GM12878 (cell line): ENCODE measurements at places on chromosomes 7 and 10. TPM values are rescaled to one million over a fixed set of nuclear protein-coding genes. Genes with fewer than 3 reads are reported as not detected.

DNA sequence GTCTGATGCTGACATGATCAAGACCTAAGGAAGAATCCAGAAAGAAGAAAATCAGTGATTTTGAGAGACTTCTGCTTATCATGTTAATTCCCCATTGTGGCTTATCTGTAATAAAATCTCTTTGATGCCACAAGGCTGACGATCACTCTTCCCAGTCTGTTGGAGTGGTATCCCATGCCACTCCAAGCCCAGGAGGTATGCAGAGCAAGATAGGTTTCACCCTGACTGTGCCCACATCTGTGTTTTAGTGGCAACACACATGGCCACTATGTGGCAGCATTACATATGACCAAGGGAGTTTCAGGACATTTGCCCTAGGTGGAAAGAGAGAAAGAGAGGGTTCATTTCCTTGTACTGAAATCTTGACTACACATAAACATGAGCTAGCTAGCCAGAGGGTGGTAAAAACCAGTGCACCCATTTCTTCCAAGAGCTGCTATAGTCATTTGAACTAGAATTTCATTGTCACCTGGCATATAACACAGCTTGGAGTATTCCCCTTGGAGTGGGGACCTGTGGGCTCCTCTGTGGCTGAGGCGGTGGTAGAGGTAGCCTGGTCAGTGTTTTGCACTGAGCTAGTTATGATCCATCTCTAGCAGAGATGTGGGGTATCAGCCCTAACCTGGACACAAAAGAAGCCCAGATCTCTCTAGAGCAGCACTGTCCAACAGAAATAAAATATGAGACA lies 20.8 kb downstream of the LAMB4 start:
- no peaks in the 10 kb centered on the region for H3K27me3 ChIP-seq
- H3K4me1 ChIP-seq = no peaks in the 10 kb centered on the region
- no peak for DNase-seq
- H3K4me3 ChIP-seq = no peak overlapping the region

- no peaks in the 10 kb centered on the region for H3K36me3 ChIP-seq
- no peaks in the 10 kb centered on the region for H3K27me3 ChIP-seq
- H3K4me3 ChIP-seq = no peak overlapping the region
- H3K27ac ChIP-seq = no peak overlapping the region
- DNase-seq = no peak
Observed at GRCh38 chr7:159141660-159142059, 3.0 kb downstream of the VIPR2 start.

- H3K27ac ChIP-seq = no peak overlapping the region
- no peaks in the 10 kb centered on the region for H3K4me1 ChIP-seq
- H3K4me3 ChIP-seq = no peak overlapping the region
- H3K27me3 ChIP-seq = peaks cover 9% of the 10 kb centered on the region; the same call in 1 of the 2 replicates
Observed at GRCh38 chr10:100662067-100662466, 83.3 kb upstream of the PAX2 start.

DNA sequence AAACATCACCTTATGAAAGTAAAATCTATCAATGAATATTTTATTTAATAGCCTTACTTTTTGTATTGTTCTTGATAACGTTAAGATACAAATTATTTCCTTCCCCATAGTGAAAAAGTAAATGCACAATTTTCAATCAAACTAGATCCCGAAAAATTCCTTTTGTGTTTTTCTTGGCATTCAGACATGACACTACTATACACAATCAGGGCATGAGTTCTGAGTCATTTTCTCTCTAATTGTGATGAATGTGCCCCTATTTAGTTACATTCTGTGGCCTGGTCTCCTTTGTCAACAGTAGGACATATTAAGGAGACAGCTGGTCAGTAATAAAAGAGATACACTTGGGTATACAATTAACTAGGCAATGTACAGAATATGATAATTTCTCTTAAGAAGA lies 19.8 kb downstream of the COL1A2 start:
- no peaks in the 10 kb centered on the region for H3K36me3 ChIP-seq
- H3K4me1 ChIP-seq = no peaks in the 10 kb centered on the region
- no peaks in the 10 kb centered on the region; the same call in 1 of the 2 replicates for H3K27me3 ChIP-seq
- H3K27ac ChIP-seq = no peak overlapping the region
- H3K4me3 ChIP-seq = no peak overlapping the region

DNA sequence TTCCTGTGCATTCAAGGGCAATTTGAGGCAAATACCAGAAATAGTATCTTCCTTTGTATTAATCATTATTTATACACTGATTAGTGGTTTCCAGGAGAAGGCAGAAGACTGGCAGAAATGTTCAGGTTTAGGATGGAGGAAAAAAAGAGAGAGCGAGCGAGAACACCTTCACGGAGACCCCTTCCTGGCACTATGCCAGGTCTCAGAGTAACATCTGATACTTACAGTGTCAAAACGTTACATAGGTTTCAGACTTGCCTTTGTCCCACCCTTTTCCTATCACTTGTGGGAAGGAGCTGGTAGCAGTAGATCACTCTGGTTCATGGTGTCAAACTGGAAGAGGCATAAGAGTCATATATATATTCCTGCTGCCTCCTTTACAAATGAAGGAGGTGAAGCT lies 652 bp downstream of the OR2A12 start:
- no peaks in the 10 kb centered on the region for H3K27me3 ChIP-seq
- no peak for DNase-seq
- no peaks in the 10 kb centered on the region for H3K4me1 ChIP-seq
- H3K27ac ChIP-seq = no peak overlapping the region
- no peak overlapping the region for H3K4me3 ChIP-seq

- no peaks in the 10 kb centered on the region for H3K27me3 ChIP-seq
- no peaks in the 10 kb centered on the region for H3K36me3 ChIP-seq
- peak overlapping the region; percentile 61; the same call in 1 of the 2 replicates for H3K27ac ChIP-seq
- peak overlapping the region; percentile 9; the same call in 1 of the 2 replicates for H3K4me3 ChIP-seq
Observed at GRCh38 chr10:62707810-62708209, 96.7 kb upstream of the ADO start.

DNA sequence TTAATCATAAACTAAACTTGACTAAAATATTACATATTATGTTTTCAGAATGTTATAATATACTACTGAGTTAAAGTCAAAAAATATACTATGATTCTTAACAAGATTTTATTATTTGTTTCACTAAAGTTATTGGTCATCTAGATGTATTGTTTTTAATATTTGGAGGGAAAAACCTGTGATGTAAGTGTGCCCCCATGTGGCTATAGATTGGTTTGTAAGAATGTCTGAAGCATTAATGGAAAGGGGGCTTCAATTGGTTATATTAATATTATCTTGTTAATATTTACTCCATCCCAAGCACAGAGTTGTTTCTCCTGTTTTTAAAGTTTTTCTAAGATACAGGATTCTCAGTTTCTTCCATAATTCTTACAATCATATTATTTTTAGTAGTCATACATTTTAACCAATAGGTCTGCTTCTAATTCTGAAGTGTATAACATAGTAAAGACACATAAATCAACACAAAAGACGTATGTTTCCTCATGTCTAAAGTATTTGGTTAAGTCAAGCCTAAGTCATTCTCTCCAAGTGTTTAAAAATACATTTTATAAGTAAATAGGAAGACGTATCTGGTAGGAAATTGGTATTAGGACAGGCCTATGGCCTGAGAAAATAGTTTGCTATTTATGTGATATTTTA lies 58.0 kb downstream of the GNAT3 start:
- no peaks in the 10 kb centered on the region for H3K4me1 ChIP-seq
- no peaks in the 10 kb centered on the region for H3K27me3 ChIP-seq
- H3K4me3 ChIP-seq = no peak overlapping the region
- H3K36me3 ChIP-seq = no peaks in the 10 kb centered on the region
- no peak overlapping the region for H3K27ac ChIP-seq

The ATP5F1C gene
- total RNA-seq = 319 TPM in 2 replicates

- DNase-seq = no peak
- no peaks in the 10 kb centered on the region for H3K4me1 ChIP-seq
- no peak overlapping the region for H3K27ac ChIP-seq
- H3K4me3 ChIP-seq = no peak overlapping the region
- no peaks in the 10 kb centered on the region for H3K27me3 ChIP-seq
- H3K36me3 ChIP-seq = no peaks in the 10 kb centered on the region
Observed at GRCh38 chr10:10039595-10039994, 978.1 kb upstream of the CELF2 start.

The TNS3 gene
- 1.8 and 2.7 TPM in 2 replicates for total RNA-seq

DNA sequence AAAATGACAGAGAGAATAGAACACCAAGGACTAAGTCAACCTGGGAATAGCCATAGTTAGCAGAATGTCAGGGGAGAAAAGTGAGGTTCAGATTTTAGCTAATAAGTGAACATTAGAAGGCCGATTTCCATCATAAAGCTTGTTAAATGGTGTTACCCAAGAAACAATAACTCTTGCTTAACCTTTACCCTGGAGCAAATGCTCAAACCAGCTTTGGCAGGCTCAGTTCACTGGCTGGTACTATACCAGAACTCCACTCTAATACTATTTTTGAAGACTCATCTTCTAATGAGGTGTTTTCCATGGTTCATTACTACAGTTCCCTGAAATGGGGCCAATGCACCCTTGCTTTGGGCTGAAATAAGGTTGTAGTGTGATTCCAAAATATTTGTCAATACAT lies 61.3 kb downstream of the RNLS start:
- H3K4me3 ChIP-seq = no peak overlapping the region
- H3K27ac ChIP-seq = no peak overlapping the region
- no peaks in the 10 kb centered on the region for H3K36me3 ChIP-seq
- H3K4me1 ChIP-seq = no peaks in the 10 kb centered on the region

- no peak overlapping the region for H3K27ac ChIP-seq
- peaks cover 19% of the 10 kb centered on the region for H3K4me1 ChIP-seq
- H3K36me3 ChIP-seq = no peaks in the 10 kb centered on the region
- H3K4me3 ChIP-seq = no peak overlapping the region
- DNase-seq = no peak
Observed at GRCh38 chr7:87146740-87147386, 5.4 kb upstream of the DMTF1 start.

- H3K27ac ChIP-seq = no peak overlapping the region
- no peak overlapping the region for H3K4me3 ChIP-seq
- no peaks in the 10 kb centered on the region for H3K4me1 ChIP-seq
Observed at GRCh38 chr7:130417213-130417612, 23.6 kb downstream of the CEP41 start.

- no peaks in the 10 kb centered on the region for H3K4me1 ChIP-seq
- H3K36me3 ChIP-seq = no peaks in the 10 kb centered on the region
- no peak overlapping the region for H3K27ac ChIP-seq
- H3K27me3 ChIP-seq = no peaks in the 10 kb centered on the region
Observed at GRCh38 chr10:21467633-21468032, 57.8 kb downstream of the SKIDA1 start.

GRCh38 chr7:149449897-149450296 lies 11.0 kb downstream of the ZNF777 start:
- H3K4me1 ChIP-seq = no peaks in the 10 kb centered on the region
- DNase-seq = no peak
- no peaks in the 10 kb centered on the region for H3K27me3 ChIP-seq
- H3K27ac ChIP-seq = no peak overlapping the region

- no peak overlapping the region for H3K4me3 ChIP-seq
- DNase-seq = no peak
- no peaks in the 10 kb centered on the region for H3K4me1 ChIP-seq
Observed at GRCh38 chr10:59320355-59320754, 42.0 kb downstream of the FAM13C start.

GRCh38 chr10:132883391-132883881 lies 58.9 kb downstream of the CFAP46 start:
- no peaks in the 10 kb centered on the region for H3K27me3 ChIP-seq
- no peaks in the 10 kb centered on the region for H3K4me1 ChIP-seq
- H3K27ac ChIP-seq = no peak overlapping the region
- no peak overlapping the region for H3K4me3 ChIP-seq

- DNase-seq = no peak
- no peak overlapping the region for H3K4me3 ChIP-seq
- H3K27ac ChIP-seq = no peak overlapping the region
- H3K27me3 ChIP-seq = no peaks in the 10 kb centered on the region
- peaks cover 8% of the 10 kb centered on the region for H3K4me1 ChIP-seq
Observed at GRCh38 chr7:112280267-112280666, 73.8 kb downstream of the ZNF277 start.

The ACTL6B gene
- total RNA-seq = not detected in 2 replicates

- H3K4me3 ChIP-seq = no peak overlapping the region
- no peaks in the 10 kb centered on the region for H3K36me3 ChIP-seq
- no peak overlapping the region for H3K27ac ChIP-seq
- no peaks in the 10 kb centered on the region for H3K27me3 ChIP-seq
Observed at GRCh38 chr10:4663162-4663992, 162.6 kb upstream of the AKR1E2 start.

GRCh38 chr10:114313866-114314265 lies 74.8 kb downstream of the VWA2 start:
- H3K4me3 ChIP-seq = no peak overlapping the region
- no peak for DNase-seq
- H3K27ac ChIP-seq = no peak overlapping the region
- H3K27me3 ChIP-seq = no peaks in the 10 kb centered on the region
- H3K36me3 ChIP-seq = no peaks in the 10 kb centered on the region

GRCh38 chr7:76428149-76428823 lies 3.5 kb downstream of the ZP3 start:
- H3K27me3 ChIP-seq = no peaks in the 10 kb centered on the region
- peaks cover 13% of the 10 kb centered on the region for H3K4me1 ChIP-seq
- no peaks in the 10 kb centered on the region for H3K36me3 ChIP-seq
- no peak overlapping the region for H3K4me3 ChIP-seq
- DNase-seq = no peak
- no peak overlapping the region for H3K27ac ChIP-seq

DNA sequence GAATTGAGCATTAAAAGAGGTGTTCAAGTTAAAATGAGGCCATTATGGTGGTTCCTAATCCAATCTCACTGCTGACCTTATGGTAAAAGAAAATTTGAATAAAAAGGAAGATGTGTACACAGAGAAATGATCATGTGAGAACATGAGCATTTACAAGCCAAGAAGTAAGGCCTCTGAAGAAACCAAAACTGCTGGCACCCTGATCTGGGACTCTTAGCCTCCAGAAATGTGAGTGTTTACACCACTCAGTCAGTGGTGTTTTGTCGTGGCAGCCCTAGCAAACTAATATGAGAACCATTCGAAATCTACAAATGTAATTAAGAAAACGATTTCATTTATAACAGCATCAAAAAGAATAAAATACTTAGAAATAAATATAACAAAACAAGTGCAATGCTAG lies 6.8 kb upstream of the PLXDC2 start:
- H3K36me3 ChIP-seq = no peaks in the 10 kb centered on the region
- no peak overlapping the region for H3K4me3 ChIP-seq
- H3K4me1 ChIP-seq = no peaks in the 10 kb centered on the region

- H3K4me3 ChIP-seq = no peak overlapping the region
- H3K36me3 ChIP-seq = no peaks in the 10 kb centered on the region
- no peak overlapping the region for H3K27ac ChIP-seq
- no peaks in the 10 kb centered on the region for H3K4me1 ChIP-seq
- H3K27me3 ChIP-seq = no peaks in the 10 kb centered on the region
Observed at GRCh38 chr7:79723833-79724618, 270.6 kb upstream of the MAGI2 start.

- no peaks in the 10 kb centered on the region for H3K4me1 ChIP-seq
- no peaks in the 10 kb centered on the region for H3K36me3 ChIP-seq
- no peak overlapping the region for H3K27ac ChIP-seq
- no peak overlapping the region for H3K4me3 ChIP-seq
Observed at GRCh38 chr7:142927085-142927745, 6.3 kb downstream of the TRPV5 start.

DNA sequence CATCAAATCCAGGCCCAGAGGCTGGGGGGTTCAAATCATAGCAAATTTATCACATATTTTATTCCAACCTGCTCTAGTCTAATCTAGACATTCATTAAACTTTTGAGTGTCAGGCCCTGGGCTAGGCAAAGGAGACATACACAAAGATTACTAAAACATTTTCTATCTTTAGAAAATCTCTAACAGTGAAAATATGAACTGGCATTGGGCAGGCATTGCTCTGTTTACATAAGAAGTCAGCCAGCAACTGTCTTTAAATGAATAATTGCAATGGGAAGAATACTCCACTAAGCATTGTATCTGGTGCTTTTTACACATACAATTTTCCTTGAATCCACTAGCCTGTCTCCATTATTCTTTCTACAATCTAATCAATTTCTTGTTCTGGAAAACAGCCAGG lies 222.5 kb upstream of the LRRN3 start:
- H3K4me1 ChIP-seq = no peaks in the 10 kb centered on the region
- H3K36me3 ChIP-seq = no peaks in the 10 kb centered on the region
- no peak overlapping the region for H3K27ac ChIP-seq
- no peaks in the 10 kb centered on the region for H3K27me3 ChIP-seq

The GFRA1 gene
- 0.05 TPM in 2 replicates for total RNA-seq
